ENCODE measurements at places on chromosomes 2 and 18. TPM values are rescaled to one million over a fixed set of nuclear protein-coding genes. Genes with fewer than 3 reads are reported as not detected.

RFX8 gene
- not detected for total RNA-seq

RTKN gene
- total RNA-seq = 63.0 TPM

SNTG2 gene
- total RNA-seq = not detected

ARHGEF33 gene
- total RNA-seq = 0.07 TPM

CLEC4F gene
- not detected for total RNA-seq

DAW1 gene
- 1.1 TPM for total RNA-seq

ANKRD30BL gene
- not detected for total RNA-seq

SH3RF3 gene
- 21.7 TPM for total RNA-seq

C1QL2 gene
- not detected for total RNA-seq

KRTCAP3 gene
- 6.9 TPM for total RNA-seq

CYP27A1 gene
- not detected for total RNA-seq

RGPD3 gene
- 0.20 TPM for total RNA-seq

GPN1 gene
- 28.6 TPM for total RNA-seq

REEP1 gene
- total RNA-seq = not detected

REG1B gene
- not detected for total RNA-seq

PKDCC gene
- total RNA-seq = 0.49 TPM

TMEM163 gene
- not detected for total RNA-seq

LYPD6B gene
- total RNA-seq = 0.37 TPM

NETO1 gene
- total RNA-seq = not detected

MRPL33 gene
- 233 TPM for total RNA-seq

KLF11 gene
- 7.1 TPM for total RNA-seq

IL36G gene
- not detected for total RNA-seq

EN1 gene
- total RNA-seq = not detected

CNGA3 gene
- not detected for total RNA-seq
